SHP77 treated with DMSO at 0.1 percent for 48 hours (cell line): ENCODE measurements at places on chromosomes 3 and 15.
A peak's percentile ranks its signal among the peaks of the same experiment; 100 is the strongest.

DNA sequence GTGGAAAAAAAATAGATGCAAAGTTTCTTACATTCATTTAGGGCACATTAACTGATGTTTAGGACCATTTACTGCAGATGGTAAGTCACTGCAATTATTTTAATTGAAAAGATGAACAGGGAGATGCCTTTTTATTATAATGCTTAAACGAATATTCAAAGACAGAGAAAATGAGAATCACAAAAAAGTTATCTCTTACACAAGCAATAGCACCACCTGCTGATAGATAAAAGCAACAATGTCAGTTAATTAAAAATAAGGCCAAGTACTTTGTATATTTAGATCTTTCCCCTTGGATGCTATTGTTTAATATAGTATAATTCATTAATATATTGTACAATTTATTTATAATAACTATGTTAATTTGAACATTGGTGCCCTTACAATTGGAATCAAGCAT is 55.9 kb downstream of the IFT80 start:
- DNase-seq: no peak

DNA sequence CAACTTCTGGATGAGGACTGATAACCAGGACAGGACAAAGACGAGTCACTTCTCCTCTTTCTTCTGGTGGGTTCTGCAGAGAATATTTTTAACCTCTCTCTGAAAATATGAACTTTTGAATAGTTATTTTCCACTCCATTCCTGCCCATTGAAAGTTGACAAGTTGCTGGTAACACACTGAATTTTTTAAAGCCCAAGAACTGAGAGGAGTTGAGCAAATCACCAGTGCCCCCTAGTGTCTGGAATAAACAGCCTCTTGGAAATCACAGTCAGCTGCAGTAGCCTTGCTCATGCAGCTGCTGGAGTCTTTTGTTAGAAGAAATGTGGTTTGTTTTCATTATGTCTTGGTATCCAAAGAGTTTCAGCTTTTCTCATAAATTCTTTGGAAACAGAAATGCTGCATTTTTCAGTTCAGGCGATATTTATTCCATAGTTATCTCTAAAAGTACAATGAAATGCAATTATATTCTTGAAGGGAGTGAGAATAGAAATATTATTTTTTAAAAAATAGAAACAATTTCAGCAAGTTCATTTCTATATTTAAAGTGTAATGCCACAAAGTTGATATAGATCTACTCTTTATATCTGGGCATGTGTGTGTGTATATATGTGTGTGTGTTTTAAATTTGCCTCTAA is 741.0 kb upstream of the CBLB start:
- DNase-seq: peak; percentile 57

- no peak for DNase-seq
Observed at GRCh38 chr3:78941587-78941986, 826.2 kb downstream of the ROBO1 start.

- DNase-seq: no peak
Observed at GRCh38 chr3:139197251-139197650, 146.6 kb upstream of the MRPS22 start.

GRCh38 chr3:18228060-18228459 is 197.1 kb downstream of the SATB1 start:
- DNase-seq: no peak

- no peak for DNase-seq
Observed at GRCh38 chr3:195540027-195540426, 3.1 kb downstream of the PPP1R2 start.

DNA sequence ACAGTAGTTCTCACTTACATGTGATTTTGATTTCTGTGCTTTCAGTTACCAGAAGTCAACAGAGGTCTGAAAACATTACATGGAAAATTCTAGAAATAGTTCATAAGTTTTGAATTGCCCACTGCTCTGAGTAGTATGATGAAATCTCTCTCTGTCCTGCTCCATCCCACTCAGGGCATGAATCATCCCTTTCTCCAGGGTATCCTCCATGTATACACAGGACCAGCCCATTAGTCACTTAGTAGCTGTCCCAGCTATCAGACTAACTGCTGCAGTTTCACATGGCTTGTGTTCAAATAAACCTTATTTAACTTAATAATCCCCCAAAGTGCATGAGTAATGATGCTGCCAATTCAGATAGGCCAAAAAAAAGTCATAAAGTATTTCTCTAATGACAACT is 38.6 kb downstream of the EPHA3 start:
- DNase-seq: no peak

- no peak for DNase-seq
Observed at GRCh38 chr15:40343512-40343911, 2.8 kb upstream of the CCDC9B start.

DNA sequence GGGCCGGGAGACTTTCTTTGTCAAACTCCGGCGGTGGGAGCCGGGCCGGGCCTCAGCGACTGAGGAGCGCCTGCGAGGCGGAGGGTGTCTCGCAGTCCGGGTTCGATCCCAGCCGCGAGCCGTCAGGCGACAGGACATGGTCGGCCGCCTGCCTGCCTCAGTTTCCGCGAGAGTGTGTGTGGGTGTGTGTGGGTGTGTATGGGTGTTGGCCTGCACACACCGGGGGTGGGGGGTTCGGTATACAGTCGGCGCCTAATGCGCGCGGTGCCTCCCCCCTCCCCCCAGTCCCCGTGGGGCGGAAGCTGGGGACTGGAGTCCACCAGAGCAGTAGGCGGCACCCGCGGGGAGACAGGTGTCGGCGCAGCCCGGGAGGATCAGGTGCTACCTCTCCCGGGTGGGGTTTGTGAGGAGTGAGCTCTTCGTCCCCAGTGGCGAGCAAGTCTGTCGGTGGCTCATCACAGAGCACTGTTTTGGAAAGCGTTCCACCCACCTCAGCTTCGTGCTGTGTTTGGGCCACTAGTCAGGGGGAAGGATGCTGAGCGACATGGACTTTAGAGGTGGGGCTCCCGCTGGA is 246.3 kb downstream of the GOLGA6L6 start:
- no peak for DNase-seq

- no peak for DNase-seq
Observed at GRCh38 chr3:32097768-32098167, 8.7 kb upstream of the GPD1L start.

DNA sequence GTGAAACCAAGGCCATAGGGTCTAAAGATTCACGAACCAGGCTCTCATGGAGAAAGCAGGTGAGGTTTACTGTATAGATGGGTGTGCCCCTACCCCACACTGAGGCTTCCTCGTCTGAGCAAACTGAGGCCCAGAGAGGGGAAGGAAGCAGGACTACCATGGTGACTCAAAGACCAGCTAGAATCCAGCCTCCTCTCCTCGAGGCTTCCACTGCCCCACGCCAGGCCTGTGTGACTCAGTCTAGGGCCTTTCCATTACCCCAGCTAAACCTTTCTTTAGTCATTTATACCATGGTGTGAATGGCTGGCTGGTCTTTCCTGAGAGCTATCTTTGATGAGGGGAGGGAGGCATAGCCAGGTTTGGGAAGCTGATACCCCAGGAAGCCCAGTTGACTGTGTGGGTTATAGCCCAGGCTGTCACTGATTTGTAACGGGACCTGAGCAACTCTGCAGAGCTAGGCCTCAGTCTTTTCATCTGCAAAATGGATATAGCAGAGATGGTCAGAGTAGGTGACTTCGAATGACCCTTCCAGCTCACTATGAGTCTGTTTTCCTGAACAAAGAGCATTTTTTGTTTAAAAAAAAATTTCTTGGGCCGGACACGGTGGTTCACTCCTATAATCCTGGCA is 3.0 kb upstream of the RHO start:
- no peak for DNase-seq

DNA sequence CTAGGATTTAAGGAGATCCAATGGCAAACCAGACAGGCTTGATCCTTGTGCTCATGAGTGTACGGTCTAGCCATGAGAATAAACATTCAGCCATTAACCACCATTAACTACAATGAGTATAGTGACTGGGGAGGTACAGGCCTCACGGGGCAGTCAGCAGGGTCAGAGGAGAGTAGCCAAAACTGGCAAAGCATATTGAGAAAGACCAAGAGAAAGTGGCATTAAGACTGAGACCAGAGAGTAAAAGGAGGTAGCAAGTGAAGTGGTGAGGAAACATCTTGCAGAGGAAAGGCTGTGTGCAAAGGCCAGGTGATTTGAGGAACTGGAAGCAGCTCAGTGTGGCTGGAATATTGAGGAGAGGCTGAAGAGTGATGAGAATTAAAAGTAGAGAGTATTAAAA is 407.2 kb upstream of the LMCD1 start:
- no peak for DNase-seq

DNA sequence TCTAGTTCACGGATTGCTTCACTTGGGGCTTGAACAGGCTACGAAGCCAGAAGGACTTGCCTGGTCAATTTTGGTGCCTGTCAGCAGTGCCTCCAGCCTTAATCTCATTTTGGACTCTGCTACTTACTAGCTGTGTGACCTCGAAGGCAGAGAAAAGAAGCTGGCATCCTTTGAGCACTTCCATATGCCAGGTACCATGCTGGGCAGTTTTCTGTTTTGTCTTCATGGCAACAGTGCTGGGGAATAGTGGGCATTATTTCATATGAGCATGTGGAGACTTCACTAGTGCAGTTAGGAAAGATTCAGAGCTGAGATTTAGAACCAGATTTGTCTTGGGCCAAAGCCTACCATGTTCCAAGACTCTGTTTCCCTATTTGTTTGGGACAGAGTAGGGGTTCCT is 92.2 kb downstream of the LRTM1 start:
- no peak for DNase-seq

- no peak for DNase-seq
Observed at GRCh38 chr15:101174152-101174920, 77.5 kb downstream of the CHSY1 start.

DNA sequence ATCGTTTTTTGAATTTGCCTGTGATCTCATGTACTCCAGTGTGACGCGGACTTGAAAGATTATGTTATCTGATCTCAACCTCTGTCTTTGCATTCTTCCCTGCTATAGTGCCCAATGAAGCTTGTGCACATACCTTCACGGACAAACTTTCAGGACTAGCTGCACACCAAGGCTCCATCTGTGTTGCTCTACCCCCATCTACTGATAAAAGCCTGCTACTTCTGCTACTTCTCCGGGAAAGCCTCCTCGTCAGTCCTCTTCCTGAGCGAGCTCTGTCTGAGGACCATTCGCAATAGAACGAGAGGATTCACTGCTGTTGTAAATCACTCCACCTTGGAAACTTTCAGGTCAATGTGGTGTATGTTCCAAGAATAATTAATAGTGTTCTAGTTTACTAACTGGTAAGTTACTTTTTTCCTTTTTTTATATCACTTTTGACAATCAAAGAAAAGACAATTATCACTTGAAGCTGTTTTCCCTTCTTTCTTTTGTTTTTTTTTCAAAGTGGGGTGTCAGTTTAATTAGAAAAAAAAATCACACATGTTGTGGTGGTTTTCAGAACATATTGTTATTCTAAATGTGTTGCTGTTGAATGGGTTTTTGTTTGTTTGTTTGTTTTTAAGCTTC is 217.6 kb downstream of the ARRDC4 start:
- DNase-seq: peak; percentile 3

DNA sequence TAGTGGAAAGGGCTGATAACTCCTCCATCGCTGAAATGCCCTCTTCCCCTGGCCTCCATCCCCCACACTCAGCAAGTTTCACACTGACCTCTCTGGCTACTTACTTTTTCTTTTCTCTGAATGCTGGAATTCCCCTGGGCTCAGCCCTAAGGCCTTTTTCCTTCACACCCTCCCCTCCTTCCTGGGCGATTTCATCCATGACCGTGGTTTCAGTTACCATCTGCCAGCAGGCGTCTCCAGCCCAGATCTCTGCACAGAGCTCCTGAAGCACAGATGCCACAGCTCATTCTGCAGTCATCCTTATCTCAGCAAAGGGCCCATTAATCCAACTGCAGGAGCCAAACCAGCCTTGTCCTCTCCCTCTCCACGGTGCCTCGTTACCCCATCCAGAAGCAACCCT is 114.0 kb downstream of the RFTN1 start:
- DNase-seq: no peak
